Central memory CD8-positive, alpha-beta T cell (primary cell): ENCODE measurements at places on chromosomes 16 and 17.

DNA sequence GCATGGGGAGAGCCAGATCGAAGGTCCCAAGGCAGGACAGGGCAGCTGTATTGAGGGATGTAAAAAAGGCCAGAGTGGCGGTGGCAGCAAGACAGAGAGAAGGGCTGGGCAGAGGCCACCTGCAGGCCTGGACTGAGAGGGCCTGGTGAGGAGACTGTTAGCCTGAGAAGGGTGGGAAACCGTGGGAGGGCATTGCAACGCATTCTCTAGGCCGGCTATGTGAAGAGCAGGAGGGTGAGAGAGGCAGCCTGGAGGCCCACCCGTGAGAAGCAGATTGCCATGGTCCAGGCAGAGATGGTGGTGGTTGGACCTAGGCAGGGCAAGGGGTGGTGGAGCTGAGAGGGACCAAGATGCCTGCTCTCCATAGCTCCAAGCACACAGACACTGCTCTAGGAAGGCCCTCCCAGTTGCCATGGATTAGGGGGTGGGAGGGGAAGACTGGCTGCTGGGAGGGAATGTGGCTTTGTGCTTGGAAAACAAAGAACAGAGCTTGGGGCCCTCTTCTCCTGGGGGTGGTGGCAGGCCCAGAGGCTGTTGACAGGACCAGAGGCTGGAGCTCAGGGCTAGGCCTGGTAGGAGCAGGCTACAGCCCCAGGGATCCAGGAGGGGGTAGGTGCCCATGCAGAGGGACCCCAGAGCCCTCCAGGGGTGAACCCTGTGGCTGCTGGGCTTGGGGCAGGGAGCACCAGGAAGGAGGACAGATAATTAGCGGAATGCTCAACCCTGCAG lies 12.4 kb upstream of the TCAP start:
- no peak for DNase-seq

DNA sequence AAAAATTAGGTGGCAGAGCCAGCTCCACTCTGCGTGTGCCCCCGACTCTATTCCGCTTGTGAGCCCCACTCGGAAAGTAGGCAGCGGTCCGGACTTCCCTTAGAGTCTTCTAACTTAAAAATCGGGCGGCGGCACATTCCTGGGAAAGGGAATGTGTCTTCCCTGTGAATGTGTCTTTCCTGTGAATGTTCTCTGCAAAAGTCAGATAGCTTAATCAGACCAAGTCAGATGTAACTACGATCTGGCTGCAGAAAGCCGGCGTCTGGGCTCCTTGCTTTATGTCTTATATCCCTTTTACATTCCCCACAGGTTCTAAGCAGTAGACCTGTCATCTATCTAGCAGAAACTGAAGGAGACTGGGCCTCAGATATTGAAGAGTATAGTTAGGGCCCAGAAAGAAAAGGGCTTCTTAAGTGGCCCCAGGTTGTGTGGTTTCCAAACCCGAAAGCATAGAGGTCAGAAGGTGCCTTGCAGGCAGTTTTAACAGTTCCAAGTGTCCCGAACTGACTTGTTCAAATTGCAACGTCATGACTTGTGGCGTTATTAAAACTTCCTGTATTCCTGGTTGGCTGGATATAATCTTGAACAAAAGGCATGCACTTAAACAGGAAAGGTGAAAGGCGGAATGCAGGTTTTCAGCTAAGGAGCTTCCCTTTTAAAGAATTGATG lies 601 bp downstream of the PHKB start:
- DNase-seq: no peak

DNA sequence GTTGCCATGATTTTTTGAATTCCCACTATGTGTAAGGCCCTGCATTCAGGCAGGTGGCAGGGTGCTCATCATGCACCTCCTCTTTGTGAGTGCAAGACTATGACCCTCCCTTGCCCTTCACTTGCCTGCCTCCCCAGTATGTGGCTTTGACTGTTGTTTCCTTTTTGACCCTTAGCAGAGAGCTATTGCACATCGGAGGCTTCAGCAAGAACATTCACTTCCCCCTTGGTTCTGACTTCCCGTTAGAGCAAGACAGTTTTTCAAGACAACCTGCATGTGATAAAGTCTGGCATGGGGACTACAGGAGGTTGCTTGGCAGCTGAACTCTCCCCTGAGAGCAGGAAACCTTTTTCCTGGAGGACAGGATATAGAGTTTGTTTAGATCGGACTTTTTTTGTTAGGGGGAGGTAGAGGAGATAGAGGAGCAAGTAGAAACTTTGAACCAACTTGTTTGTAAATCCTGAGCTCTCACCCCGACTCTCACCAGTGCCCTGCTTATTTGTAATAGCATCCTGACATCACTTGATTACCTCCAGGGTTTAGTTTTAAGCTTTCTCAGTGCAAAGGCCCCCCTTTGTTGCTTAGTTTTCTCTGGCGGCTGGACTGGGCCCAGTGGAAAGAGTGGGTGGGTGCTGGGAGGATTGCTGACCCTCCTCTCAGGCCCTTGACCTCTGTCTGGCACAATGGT lies 34.3 kb downstream of the LIMD2 start:
- no peak for DNase-seq

- no peak for DNase-seq
Observed at GRCh38 chr17:8880466-8880865, 13.0 kb upstream of the PIK3R6 start.

- DNase-seq: no peak
Observed at GRCh38 chr17:78605429-78605828, 28.2 kb upstream of the DNAH17 start.

GRCh38 chr16:24049113-24049512 lies 207.0 kb upstream of the CACNG3 start:
- DNase-seq: no peak

GRCh38 chr16:21950782-21951521 lies 2.2 kb upstream of the UQCRC2 start:
- no peak for DNase-seq

- DNase-seq: no peak
Observed at GRCh38 chr17:67725373-67725791, 7.6 kb downstream of the NOL11 start.

- DNase-seq: no peak
Observed at GRCh38 chr17:57663326-57664070, 81.6 kb downstream of the CCDC182 start.

DNA sequence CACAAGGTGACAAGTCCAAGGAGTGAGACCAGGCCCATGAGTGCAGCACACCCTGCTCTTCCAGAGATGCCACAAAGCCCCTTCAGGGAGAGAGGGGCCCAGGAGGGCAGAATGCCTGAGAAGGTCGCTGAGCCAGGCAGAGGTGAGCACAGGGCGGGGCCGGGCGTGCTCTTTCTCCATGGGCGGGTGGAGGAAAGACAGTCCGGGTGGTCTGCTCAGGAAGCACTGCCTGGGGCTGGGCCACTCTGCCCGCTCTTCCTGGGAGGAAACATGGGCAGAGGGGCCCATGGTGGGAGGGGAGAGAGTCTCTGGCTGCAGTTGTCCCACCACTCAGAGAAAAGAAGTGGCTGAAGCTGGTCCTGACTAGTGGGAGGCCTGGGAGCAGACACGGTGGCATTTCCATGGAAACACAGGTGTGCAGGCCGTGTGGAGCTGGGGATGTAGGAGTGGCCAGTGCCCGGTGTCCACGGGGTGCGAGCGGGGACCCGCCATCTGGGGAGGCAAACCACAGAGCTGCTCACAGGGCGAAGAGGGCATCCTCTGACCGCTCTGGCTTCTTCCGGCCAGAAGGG lies 10.4 kb upstream of the SREBF1 start:
- no peak for DNase-seq

GRCh38 chr17:78337244-78338109 lies 22.4 kb downstream of the SOCS3 start:
- DNase-seq: no peak

DNA sequence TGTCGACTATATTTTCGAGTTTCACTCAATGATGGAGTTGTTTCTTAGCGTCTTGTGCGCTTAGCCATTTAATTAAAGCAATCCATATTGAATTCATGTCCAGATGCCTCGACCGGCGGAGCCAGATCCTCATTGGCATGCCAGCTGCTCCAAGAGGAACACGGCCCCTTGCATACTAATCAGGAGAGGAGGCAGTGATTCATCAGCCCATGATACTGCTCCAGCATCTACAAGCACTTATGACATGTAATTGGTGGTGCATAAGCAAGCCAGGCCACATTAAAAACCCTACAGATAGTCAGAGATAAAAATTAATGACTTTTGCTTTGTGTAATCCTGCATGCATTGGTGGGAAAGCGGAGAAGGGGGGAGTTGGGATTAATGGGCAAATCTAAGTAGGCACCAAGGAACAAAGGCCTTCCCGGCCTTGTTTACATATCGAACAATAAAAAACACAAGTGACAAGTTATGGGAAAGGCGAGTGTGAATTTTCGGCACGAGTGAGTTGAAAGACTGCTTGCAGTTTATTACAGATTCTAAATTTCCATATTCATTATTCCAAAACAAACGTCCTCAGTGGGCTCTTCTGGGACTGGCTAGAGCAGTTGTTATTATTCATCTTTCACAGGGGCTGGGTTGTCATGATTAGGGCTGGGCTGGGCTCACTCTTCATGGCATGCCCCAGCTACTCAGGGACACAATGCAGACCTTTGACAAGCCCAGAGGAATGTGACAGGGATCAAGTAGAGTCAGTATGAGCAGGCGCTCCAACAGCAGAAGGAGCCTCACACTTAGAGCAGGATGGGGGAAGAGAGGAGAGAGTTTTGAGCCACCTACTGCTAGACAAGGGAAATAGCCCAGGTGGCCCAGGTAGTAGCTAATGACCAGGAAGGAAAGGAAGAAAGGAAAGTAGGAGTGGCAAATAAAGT lies 281.7 kb upstream of the ZFHX3 start:
- no peak for DNase-seq
